ENCODE measurements at places on chromosomes 7 and 10.

DNA sequence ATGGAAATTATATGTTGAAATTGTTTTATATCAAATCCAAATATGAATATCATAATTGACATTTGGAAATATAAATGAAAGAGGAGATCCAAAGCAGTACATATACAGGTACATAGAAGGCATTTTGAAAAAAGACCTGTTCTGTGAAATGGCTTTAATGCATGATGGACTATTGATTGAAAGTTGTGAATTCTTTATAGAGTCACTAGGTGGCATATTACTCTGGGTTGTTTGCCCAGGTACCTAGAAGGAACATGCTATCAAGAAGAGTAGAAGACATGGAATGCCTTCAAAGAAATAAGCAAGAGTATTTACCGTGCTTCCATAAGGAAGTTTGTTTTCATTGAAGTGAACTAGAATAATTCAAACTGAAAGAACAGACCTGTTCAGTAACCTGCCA lies 160.0 kb upstream of the ANK3 start:
- DNase-seq: no peak

DNA sequence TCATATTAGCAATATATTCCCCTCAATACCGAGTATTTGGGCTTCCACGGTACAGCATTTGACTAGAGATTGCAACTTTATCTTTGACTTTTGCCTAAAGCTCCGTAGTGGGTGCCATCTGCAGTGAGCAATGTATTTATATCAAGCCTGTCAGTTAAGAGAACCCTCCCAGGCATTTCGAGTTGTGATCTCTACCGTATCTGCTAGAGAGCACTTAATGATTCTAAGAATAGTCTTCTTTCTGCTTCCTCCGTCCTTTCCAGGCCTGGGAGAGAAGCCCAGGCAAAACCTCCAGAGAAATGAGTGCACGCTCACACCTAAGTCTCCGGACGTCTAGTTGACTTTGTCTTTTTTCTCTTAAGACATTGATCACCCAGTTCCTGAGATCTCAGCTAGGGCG lies 210.6 kb downstream of the KLF6 start:
- no peak for DNase-seq

- no peak for DNase-seq
Measured at GRCh38 chr10:133160826-133161471, 930 bp downstream of the KNDC1 start.

DNA sequence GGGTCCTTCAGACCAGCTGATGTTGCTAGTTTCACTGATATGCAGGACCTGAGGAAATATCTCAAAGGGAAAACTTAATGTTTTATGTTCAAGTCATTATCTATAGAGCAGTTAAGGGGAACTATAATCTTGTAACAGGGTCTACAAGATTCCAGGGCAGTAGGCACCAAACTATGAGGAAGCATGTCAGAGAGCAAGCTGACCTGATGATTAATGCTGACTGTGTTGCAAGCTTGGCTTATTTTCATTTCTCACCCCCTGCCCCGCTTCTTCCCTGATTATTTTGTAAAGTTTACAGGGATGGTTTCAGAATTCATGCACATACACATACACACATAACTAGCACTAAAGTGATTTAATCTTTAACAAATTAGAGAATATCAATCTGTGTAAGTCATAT lies 84.3 kb upstream of the CACNA2D1 start:
- no peak for DNase-seq

DNA sequence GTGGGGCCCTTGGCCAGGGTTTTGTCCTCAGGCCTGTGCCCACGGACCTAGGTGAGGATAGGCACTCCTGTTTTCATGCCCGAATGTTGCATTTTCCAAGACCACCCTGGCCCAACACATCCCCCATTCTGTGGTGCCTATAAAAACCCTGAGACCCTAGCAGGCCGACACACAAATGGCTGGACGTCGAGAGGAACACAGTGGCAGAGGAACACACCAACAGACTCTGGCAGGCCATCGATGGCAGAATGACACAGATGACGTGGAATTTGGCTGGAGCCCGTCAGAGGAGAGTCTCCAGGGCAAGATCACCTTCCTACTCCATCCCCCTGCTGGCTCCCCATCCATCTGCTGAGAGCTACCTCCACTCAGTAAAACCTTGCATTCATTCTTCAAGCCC lies 898.8 kb downstream of the ANKRD7 start:
- no peak for DNase-seq

- no peak for DNase-seq
Measured at GRCh38 chr10:111087331-111087756, 10.5 kb downstream of the ADRA2A start.

GRCh38 chr10:100371482-100372027 lies 24.5 kb downstream of the SCD start:
- no peak for DNase-seq

GRCh38 chr10:27644307-27644939 lies 101.2 kb downstream of the MKX start:
- DNase-seq: no peak

- DNase-seq: no peak
Measured at GRCh38 chr7:129772646-129773280, 161.2 kb downstream of the NRF1 start.

DNA sequence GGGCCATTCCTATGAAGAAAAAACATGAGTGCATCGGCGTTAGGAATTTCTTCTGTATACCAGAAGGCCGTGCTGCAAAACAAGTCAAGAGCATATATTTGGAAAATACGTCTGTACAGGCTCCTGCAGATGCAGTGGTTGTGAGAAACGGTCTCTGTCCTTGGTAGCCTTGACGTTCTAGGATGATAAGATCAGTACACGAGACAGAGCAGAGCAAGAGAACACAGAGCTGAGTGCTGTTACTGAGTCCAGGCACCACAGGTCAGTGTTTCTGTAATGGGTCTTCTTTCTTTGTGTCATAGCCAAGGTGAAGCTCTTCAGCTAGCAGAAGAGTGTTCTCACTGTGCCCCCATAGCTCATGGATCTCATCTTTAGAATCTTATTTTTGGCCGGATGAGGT lies 62.8 kb downstream of the WDR37 start:
- DNase-seq: no peak

- no peak for DNase-seq
Measured at GRCh38 chr7:95104739-95105138, 197.3 kb downstream of the PPP1R9A start.

DNA sequence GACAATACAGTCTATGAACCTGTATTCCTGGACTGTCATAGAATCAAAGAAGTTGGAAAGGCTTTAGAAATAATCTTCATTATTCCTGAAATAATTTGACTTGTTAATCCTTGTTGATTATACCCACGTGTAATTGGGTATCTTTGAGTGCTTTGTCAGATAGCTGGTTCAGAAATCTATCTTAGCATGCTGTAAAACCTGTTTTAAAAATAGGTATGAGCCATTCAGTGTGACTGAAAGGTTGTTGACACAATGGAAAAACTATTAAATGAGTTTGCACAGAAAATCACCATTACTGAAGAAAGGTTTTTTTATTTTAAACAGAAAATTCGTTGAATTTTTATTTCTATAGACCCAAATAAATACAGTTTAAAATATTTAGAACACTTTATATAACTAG lies 38.7 kb downstream of the PHTF2 start:
- no peak for DNase-seq

DNA sequence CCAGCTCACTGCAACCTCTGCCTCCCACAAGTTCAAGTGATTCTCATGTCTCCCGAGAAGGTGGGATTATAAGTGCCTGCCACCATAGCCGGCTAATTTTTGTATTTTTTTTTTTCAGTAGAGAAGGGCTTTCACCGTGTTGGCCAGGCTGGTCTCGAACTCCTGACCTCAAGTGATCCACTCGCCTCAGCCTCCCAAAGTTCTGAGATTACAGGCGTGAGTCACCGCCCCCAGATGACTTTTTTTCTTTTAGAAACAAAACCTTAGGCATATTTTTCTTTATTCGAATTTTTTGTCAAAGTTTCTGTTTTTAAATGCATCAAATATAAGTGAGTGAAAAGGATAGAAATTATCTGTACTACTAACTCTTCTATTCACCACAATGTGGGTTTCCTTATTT lies 113.1 kb downstream of the LRRC4 start:
- DNase-seq: no peak

- no peak for DNase-seq
Measured at GRCh38 chr10:92328993-92329392, 38.0 kb downstream of the MARCHF5 start.

DNA sequence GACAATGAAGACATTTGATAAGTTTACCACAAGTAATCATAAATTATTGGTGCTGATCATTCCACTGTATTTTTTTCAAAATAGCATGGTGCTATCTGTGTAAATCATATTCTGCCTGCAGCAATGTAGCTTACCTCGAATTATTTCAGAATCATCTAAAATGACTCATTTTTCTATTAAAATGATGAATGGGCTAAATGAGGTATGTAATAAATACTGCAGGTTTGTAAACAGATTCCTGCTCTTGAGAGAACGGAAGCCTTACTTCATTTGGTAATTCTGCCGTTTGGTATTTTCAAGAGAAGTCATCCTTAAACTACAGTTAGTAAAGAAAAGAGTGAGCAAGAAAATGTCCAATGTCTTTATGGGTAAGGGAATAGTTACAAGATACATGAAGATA lies 115.9 kb downstream of the CHCHD3 start:
- DNase-seq: no peak

- DNase-seq: peak; percentile 65
Measured at GRCh38 chr10:6144406-6145165, 55.8 kb downstream of the RBM17 start.

- DNase-seq: no peak
Measured at GRCh38 chr7:105691082-105691679, 109.9 kb upstream of the EFCAB10 start.

- peak; percentile 44 for DNase-seq
Measured at GRCh38 chr7:134669845-134670373, 23.3 kb downstream of the BPGM start.

DNA sequence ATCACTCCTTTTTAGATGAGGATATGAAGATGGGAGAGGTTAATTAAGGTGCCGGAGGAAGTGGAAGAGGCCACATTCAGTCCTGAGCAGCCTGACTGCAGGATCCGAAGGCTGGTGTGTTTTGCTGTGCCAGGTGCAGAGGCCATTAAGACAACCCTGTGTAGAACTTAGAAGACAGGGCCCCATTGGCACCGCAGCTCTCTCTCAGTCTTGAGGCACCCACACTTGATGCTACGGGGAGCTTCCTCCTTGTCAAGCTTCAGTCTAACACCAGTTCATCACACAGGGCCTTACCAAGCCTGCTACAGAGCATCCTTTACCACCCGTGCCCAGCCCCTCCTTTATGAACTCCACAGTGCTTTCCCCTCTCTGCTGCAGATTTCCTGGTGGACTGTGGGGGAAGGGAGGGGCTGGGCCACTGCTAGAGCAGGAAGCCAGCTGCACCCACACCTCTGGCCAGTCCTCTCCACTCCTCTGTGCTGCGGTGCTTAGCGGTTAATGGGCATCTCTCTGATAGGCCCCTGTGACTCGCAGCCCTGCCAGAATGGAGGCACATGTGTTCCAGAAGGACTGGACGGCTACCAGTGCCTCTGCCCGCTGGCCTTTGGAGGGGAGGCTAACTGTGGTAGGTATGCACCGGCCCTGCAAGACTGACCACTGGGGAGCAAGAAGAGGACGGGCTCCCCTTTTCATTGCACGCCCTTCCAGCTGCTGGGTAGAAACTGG lies 45.5 kb downstream of the VWA2 start:
- DNase-seq: no peak

DNA sequence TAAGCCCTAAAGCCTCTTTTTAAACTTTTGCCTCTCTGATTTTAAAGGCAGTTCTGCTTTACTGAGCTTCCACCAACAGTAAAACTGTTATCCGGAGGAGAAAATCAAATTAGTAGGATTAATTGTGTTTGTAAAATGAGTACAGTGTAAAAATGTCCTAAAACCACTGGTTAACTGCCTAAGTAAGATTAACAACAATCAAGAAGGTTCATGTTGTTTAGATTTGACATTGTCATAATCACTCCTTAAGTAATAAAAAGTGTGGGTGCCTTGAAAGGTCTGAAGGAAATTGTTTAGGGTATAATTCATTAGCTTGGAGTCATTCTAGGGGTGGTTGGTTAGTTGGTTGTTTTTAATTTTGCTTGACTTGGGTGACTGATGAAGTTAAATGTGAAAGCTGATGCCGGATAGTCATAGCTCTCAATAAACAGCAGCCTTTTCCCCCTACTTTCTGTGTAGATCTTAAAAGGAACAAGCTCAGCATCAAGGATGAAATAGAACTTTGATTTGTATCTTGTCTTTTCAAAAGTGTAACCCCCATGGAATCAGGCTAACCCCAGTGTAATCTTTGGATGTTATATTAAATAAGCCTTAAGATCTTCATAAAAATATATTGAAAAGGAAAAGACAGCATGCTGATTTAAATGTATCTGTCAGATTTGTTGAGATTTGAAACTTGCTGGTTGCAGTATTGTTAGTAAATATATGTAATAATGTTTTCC lies 148.3 kb downstream of the ARID5B start:
- DNase-seq: no peak

DNA sequence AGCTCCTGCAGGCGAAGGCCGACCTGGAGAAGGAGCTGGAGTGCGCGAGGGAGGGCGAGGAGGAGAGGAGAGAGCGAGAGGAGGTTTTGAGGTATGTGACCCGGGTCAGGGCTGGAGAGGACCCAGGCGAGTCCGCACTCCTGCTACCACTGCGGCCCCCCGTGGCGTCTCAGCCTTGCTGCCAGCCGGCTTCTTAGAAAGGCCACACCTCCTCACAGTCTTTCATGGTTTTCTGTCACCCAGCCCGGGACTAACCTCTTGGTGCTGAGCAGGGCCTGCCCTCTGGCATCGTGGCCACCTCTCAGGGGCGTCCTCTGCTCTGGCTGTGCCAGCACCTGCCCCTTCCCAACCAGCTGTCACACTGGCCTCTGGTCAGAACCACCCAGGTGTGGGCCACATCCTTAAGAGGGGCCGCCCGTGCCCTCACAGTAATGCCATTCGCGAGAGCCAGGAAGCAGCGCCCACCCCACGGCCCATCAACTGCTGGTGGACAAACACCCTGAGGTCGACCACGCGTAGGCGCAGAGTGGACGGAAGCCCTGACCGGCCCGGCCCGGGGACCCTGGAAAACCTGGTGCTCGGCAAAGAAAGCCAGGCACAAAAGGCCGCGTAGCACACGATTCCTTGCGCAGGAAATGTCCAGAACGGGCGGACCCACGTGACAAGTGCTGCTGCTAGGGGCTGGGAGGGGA lies 34.4 kb downstream of the IQCE start:
- DNase-seq: no peak

- no peak for DNase-seq
Measured at GRCh38 chr10:42691361-42692120, 53.2 kb upstream of the ZNF33B start.

DNA sequence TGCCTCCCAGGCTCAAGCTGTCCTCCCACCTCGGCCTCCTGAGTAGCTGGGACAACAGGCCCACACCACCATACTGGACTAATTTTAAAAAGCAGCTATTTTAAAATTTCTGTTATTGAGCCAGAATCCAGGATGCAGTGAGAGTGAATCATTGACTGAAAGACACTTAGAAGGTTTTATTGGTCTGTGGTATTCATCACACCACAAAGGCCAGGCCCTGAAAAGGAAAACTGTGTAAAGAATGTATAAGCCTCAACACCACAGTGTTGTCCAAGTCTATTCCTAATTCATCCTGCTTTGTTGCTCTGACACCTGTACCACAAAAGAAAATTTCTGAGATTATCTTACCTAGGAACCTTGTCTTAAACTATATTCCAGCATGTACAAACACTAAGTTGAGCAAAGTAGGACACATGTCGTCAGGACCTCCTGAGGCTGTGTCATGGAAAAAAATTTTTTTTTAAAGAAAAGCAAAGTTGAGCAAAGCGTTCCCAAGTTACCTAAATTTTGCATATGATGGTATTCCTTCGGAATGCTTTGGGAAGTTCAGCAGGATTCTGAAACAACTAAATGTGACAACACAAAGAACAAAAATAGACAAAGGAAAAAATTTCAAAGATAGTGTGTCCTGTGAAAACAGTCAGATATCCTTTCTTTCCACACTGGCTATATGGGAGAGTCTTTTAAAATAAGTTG lies 129.6 kb upstream of the MKLN1 start:
- no peak for DNase-seq

All from stimulated activated CD8-positive, alpha-beta memory T cell treated with anti-CD3 and anti-CD28 coated beads, Interleukin-4, amount 100 ng/mL, for 1 hour (primary cell).